Type B pancreatic cell (in vitro differentiated cells): ENCODE measurements at places on chromosomes 12 and 14. TPM values are rescaled to one million over a fixed set of nuclear protein-coding genes. Genes with fewer than 3 reads are reported as not detected.

The RDH11 gene
- total RNA-seq, result 63.8 and 66.5 TPM in 2 replicates

DNA sequence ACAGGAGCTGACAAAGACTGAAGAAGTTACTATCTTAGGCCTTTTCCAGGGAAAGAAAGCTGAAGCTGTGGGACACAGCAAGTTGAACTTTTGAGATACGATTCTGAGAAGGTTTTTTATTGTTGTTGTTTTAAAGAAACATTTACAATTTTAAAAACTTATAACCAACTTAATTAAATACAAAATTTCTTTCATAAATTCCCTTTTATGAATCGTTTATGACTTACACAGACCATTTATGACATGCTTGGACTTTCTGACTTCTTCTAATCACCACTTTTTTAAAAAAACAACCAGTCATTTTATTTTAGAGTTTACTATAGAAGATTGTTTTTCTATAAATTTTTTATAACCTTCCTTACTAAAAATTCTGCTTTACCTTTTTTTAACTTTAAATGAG lies 68.7 kb downstream of the DHRS2 start:
- no peak overlapping the region for H3K4me3 ChIP-seq
- DNase-seq, result no peak
- H3K36me3 ChIP-seq, result no peaks in the 10 kb centered on the region

DNA sequence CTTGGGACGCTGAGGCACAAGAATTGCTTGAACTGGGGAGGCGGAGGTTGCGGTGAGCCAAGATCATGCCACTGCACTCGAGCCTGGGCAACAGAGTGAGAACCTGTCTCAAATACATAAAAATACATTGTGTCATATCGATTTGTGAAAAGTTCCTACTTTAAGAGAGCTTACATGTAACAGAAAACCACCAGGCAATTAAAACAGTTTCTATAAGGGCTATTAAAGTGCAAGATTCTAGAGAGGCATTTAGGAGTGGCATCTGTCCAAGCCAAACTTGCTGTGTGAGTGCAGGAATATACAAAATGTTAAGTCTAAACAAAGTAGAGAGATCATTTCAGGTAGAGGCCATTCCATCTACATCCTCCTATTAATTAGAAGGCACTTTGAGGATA lies 1.7 kb upstream of the NEK9 start:
- H3K4me3 ChIP-seq, result peak overlapping the region; percentile 53
- H3K27me3 ChIP-seq, result no peaks in the 10 kb centered on the region
- H3K36me3 ChIP-seq, result peaks cover 18% of the 10 kb centered on the region

DNA sequence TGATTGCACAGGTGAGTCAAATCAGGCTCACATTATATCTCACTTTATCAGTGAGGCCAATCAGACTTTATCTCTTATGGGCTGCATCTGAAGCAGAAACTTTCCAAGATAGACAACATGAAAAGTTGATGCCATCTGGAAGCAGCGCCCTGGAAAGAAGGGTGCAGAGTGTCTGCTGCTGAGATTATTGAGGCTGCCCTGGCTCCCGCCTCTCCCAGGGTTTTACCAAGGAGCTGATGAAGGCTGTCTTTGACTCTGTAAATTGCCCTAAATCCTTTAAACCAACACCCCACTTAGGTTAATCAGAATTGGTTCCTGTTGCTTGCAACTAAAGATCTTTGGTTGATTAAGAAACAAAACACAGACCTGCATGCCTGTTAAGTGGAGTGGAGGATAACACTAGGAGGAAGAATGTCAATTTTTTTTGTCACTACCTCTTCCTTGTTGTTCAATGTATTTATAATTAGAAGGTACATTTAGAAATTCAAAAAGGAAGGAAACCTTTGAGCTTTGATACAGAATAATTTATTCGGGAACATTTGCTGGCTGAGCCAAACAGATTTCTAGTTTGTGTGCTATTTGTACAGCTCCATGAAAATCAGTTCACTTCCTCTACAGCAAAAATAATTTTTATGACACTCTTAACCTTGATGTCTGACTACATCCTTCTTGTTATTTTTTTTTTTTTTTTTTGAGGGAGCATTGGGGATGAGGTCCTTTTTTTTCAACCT lies 104.1 kb downstream of the VEZT start:
- H3K27me3 ChIP-seq, result peaks cover 6% of the 10 kb centered on the region
- no peak overlapping the region for H3K27ac ChIP-seq
- H3K4me3 ChIP-seq, result no peak overlapping the region
- peaks cover 32% of the 10 kb centered on the region for H3K4me1 ChIP-seq

The RIN3 gene
- 11.3 and 12.9 TPM in 2 replicates for total RNA-seq

GRCh38 chr12:107594995-107595394 lies 90.6 kb upstream of the PWP1 start:
- H3K4me3 ChIP-seq, result no peak overlapping the region
- no peak overlapping the region for H3K27ac ChIP-seq
- no peaks in the 10 kb centered on the region for H3K27me3 ChIP-seq
- H3K4me1 ChIP-seq, result no peaks in the 10 kb centered on the region
- no peak for DNase-seq

The TAS2R7 gene
- total RNA-seq, result not detected in 2 replicates

GRCh38 chr14:22929104-22929960 lies at the start of gene PRMT5:
PRMT5 (minus strand) TSS chr14:22929376; CDS start chr14:22929361, 15 bp downstream.
- H3K27ac ChIP-seq, result no peak within 1 kb of the TSS
- H3K27me3 ChIP-seq, result no peaks in the 10 kb centered on the region
- peaks cover 24% of the 10 kb centered on the region for H3K4me1 ChIP-seq
- H3K4me3 ChIP-seq, result no peak within 1 kb of the TSS
- H3K36me3 ChIP-seq, result peaks cover 15% of the 10 kb centered on the region
- DNase-seq, result peak; percentile 98

The SYCP3 gene
- total RNA-seq, result 0.07 TPM in 1 of 2 replicates, not detected in the other

The CIROP gene
- 0.19 and 0.40 TPM in 2 replicates for total RNA-seq

- H3K4me3 ChIP-seq, result no peak overlapping the region
- no peak for DNase-seq
- H3K36me3 ChIP-seq, result no peaks in the 10 kb centered on the region
- peaks cover 18% of the 10 kb centered on the region for H3K27me3 ChIP-seq
- H3K4me1 ChIP-seq, result no peaks in the 10 kb centered on the region
Measured at GRCh38 chr12:615620-616019, 47.6 kb downstream of the NINJ2 start.

DNA sequence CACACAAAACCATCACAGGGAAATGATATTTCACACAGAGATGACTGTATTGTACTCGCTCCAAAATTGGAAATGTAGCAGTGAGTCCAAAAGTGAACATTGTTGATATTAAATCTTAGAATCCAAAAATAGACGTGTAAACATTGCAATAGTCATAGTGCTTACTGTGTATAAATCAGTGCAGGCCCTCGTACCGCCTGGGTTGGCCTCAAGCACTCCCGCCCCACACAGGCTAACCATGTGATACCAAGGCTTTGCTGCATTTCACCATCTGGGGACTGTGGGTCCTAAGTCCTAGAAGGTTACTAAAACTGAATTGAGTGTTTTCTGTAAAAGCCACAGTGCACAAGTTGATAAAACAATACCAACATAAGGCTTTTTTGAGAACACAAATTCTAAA lies 107.3 kb downstream of the PPP2R5E start:
- H3K36me3 ChIP-seq, result peaks cover 12% of the 10 kb centered on the region
- no peak overlapping the region for H3K4me3 ChIP-seq
- H3K4me1 ChIP-seq, result peaks cover 36% of the 10 kb centered on the region
- H3K27ac ChIP-seq, result peak overlapping the region; percentile 11

DNA sequence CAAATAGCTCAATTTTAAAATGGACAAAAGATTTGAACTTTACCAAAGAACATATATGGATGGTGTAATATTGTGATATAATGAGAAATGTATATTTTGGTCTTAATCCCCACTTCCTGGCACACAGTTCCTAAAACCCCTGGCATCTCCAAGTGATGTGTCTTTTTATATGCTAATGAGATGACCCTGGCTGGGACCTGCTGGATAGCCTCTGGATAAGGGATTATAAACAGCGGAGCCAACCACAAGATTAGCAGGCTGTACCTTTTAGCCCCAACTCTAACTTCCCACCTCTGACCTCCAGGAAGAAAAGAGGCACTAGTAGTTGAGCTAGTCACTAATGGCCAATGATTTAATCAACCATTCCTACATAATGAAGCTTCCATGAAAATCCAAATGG lies 130.0 kb downstream of the DPF3 start:
- no peaks in the 10 kb centered on the region for H3K4me1 ChIP-seq
- DNase-seq, result peak; percentile 7
- H3K36me3 ChIP-seq, result peaks cover 6% of the 10 kb centered on the region
- no peaks in the 10 kb centered on the region for H3K27me3 ChIP-seq
- H3K27ac ChIP-seq, result no peak overlapping the region

DNA sequence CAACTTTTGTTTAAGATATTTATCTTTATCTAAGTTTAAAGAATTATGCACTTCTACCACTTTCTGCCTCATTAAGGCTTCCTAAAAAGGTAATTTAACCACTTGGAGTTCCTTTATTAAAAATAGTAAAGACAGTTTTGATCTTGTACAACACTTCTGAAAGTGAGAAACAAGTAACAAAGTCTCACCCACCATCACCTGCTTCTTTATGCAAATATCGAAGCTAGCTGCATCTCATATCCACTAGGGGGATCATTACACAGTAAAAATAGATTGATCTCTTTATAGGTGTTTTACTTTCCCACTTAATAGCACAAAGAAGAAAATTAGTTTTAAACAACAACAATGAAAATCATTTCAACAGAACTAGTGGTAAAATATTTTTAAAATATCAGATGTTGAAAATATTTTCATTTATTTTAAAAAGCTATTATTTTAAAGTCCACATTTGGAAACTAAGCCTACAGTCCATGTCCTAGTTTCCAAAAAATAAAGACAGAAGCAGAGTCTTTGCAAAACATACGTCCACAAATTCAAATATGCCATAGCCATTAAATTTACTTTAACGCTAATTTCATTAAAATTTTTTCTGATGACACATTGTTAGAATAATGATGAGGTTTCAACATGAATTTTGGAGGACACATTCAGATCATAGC lies 160.0 kb upstream of the SOX5 start:
- no peaks in the 10 kb centered on the region for H3K4me1 ChIP-seq
- H3K36me3 ChIP-seq, result no peaks in the 10 kb centered on the region
- no peak for DNase-seq
- no peak overlapping the region for H3K27ac ChIP-seq
- no peak overlapping the region for H3K4me3 ChIP-seq

The TPPP2 gene
- total RNA-seq, result not detected in 2 replicates

- no peaks in the 10 kb centered on the region for H3K4me1 ChIP-seq
- DNase-seq, result no peak
- peaks cover 8% of the 10 kb centered on the region for H3K27me3 ChIP-seq
- no peak overlapping the region for H3K4me3 ChIP-seq
Measured at GRCh38 chr12:80056232-80056631, 43.1 kb upstream of the OTOGL start.

The TRHDE gene
- total RNA-seq, result 1.7 and 3.2 TPM in 2 replicates

DNA sequence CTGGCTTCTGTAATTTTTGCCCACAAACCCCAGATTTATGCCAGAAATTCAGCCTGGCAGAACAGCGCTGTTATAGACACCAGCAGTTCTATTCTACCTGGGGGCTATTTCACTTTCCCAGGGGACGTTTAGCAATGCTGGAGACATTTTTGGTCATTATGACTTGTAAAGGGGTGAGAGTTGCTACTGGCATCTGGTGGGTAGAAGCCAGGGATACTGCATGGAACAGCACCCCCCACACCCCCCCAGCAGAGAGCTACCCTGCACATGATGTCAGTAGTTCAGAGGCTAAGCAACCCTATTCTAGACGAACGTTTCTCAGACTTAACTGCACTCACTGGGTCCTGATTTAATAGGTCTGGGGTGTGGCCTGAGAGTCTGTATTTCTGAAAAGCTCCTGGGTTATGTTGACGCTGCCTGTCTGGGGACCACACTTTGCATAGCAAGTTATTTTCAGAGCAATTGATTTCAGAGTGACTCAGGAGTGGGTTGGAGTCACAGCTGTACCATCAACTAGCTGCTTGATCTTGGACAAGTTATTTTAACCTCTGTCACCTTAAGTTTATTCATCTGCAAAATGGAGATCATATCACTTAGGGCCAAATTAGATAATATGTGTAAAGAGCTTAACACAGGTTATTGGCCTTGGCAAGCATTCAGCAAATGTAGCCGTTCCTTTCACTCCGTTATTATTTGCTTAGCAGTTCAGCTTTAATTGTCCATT lies 48.5 kb downstream of the CHST11 start:
- H3K27me3 ChIP-seq, result no peaks in the 10 kb centered on the region
- H3K4me1 ChIP-seq, result peaks cover 52% of the 10 kb centered on the region
- no peak overlapping the region for H3K4me3 ChIP-seq

The RNASE1 gene
- total RNA-seq, result 476 and 793 TPM in 2 replicates

- no peaks in the 10 kb centered on the region for H3K36me3 ChIP-seq
- H3K4me3 ChIP-seq, result no peak overlapping the region
- H3K4me1 ChIP-seq, result peaks cover 46% of the 10 kb centered on the region
- DNase-seq, result no peak
- no peak overlapping the region for H3K27ac ChIP-seq
Measured at GRCh38 chr12:108635201-108635996, 1.7 kb upstream of the SELPLG start.

DNA sequence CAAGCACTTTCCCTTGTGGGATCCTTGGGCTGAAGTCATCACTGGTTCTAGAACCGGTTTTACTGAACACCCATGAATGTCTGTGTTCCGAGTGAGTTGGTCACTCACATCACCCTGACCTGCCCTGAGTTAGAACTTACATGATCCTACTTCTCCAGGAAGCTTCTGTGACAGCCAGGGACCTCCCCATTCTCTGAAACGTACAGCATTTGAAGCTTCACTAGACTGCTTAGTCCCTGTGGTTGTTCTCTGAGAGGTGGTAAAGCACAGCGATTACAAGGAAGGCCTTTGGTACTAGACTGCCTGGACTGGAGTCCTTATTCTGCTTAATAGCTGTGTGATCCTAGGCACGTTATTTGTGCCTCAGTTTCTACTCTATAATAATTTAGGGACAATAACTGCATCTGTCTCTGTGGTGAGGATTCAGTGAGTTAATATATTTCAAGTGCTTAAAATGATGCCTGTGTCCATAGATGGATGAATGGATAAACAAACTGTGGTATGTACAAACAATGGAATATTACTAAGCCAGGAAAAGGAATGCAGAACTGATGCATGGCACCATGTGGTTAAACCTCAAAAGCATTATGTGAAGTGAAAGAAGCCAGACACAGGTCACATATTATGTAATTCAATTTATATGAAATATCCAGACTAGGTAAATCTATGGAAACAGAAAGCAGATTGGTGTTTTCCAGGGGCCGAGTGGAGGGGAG lies 54.7 kb upstream of the DDX11 start:
- H3K4me1 ChIP-seq, result peaks cover 3% of the 10 kb centered on the region
- H3K27ac ChIP-seq, result no peak overlapping the region
- no peak overlapping the region for H3K4me3 ChIP-seq
- DNase-seq, result peak; percentile 25
